Fibroblast of skin of scalp (primary cell): ENCODE measurements at places on chromosomes 1 and 21.

DNA sequence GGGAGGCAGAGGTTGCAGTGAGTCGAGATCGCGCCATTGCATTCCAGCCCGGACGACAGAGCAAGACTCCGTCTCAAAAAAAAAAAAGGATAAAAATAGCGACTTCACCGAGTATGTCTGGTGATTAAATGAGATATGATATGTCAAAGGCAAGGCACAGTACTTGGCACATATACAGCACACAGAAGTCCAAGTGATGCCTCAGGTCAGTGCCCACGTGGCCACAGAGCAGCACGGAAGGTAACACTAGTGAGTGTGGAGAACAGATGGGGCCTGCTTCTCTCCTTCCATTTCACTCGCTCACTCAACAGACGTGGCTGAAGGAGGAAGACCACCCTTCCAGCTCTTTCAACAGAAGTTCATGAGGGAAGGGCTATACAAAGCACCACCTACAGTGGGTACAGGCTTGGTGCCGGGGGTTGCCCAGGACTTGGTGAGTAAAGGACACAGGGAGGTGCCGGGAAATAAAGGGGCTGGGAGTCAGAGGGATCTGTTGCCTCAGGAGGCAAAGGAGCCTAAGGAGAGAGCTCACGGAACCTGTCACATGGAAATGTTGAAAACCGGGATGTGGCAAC lies 8.9 kb downstream of the CSRP1 start:
- DNase-seq, result no peak

DNA sequence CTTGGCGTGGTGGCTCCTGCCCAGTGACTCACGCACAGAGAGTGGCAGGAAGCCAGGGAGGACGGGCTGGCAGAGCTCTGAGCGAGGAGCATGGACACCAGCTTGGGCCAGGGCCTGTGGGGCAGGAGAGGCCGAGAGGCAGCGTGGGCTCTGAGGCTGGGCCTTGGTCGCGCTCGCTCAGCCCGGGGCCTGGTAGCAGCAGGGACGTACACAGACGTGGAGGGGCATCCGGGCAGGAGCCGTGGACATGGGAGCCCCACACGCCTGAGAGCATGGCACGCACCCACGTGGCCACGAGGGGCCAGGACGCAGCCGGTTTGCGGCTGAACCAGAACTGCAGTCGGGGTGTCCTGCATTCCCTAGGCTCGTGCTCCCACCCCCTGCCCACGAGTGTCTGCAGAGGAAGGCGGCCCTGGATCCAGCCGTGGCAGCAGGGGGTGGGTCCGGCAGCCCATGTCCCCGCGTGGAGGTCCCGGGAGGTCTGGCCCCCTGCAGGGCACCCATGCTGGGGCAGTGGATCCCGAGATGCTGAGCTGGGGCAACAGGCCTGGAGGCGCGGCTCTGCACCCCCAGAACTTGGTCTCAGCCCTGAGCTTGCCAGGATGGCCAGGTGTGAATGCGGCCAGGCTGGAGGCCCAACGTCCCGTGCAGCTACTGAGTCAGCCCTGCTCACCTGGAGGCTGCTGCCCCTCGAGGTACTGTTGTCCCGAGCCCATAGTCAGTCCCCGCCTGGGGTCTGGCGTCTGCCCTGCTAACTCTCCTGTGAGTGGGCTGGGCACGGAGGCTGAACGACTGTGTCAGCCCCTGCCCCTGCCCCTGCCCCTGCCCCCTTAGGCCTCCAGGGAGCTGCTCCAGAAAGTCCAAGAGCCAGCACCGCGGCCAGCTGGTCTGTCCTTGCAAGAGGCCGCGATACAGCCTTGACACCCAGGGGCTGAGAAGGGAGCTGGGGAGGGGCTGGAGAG lies 61.6 kb downstream of the SLX9 start:
- DNase-seq, result peak; percentile 57

GRCh38 chr1:205598841-205599668 lies 32.8 kb downstream of the ELK4 start:
- DNase-seq, result peak; percentile 67

- DNase-seq, result no peak
Observed at GRCh38 chr1:247121382-247121781, 17.2 kb upstream of the ZNF669 start.

- peak; percentile 83 for DNase-seq
Observed at GRCh38 chr1:239814306-239814881, 277.3 kb upstream of the FMN2 start.

GRCh38 chr1:38777464-38777957 lies 82.1 kb downstream of the RRAGC start:
- DNase-seq, result no peak

- DNase-seq, result peak; percentile 68
Observed at GRCh38 chr1:182786223-182786994, 3.2 kb upstream of the NPL start.

- no peak for DNase-seq
Observed at GRCh38 chr1:45563843-45564242, 13.2 kb downstream of the AKR1A1 start.

GRCh38 chr1:12384836-12385456 lies 155.1 kb downstream of the VPS13D start:
- DNase-seq, result no peak

DNA sequence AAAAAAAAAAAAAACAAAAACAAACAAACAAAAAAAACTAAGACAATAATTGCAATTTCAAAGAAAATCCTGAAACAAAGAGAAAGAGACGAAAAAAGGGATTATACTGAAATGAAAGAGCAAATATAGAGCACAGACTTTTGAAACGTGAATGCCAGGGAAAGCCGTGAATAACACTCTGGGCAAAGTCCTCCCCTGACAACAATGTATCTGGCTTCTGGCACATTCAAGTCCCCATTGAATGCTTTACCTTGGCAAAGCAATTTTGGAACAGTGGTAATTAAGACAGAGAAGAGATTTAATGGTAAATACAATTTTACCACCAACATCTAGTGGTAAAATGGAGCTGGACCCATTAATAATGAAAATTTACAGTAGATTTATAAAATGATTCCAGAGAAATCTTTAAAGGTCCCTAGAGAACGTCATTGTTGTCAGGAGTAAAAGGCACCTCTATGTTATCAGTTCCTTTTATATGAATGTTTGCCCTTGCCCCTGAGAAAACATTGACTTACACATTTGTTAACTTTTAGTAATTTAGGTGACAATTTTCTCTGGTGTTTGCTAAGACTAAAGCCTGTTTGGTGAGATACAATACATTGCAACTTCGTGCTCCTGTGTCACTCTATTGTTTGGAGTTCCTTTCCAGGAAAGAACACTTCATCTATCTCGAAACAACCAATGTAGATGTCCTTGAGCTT lies 89.7 kb downstream of the GREM2 start:
- DNase-seq, result no peak

- no peak for DNase-seq
Observed at GRCh38 chr1:213415691-213416380, 364.8 kb downstream of the RPS6KC1 start.
